ENCODE measurements at places on chromosomes 4 and X. TPM values are rescaled to one million over a fixed set of nuclear protein-coding genes. Genes with fewer than 3 reads are reported as not detected.

DNA sequence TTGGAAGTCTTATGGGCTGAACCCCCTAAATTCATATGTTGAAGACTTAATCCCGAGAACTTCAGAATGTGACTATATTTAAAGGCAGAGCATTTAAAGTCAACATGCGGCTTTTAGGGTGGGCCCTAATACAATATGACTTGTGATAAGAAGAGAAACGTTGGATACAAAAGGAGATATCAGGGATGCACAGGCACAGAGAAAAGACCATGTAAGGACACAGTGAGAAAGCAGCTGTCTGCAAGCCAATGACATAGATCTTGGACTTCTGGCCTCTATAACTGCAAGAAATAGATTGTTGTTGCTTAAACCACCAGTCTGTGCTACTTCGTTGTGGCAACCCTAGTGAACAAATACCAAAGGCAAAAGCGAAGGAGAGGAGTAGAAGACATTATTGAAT lies 42.2 kb downstream of the GABRG1 start:
- no peaks in the 10 kb centered on the region for H3K27me3 ChIP-seq
- no peaks in the 10 kb centered on the region for H3K4me1 ChIP-seq
- no peak overlapping the region for H3K27ac ChIP-seq
- DNase-seq: no peak
- H3K36me3 ChIP-seq: no peaks in the 10 kb centered on the region
- no peak overlapping the region for H3K4me3 ChIP-seq

GRCh38 chr4:22850055-22850454 lies 157.3 kb downstream of the GBA3 start:
- H3K27me3 ChIP-seq: no peaks in the 10 kb centered on the region
- no peak overlapping the region for H3K27ac ChIP-seq
- H3K36me3 ChIP-seq: no peaks in the 10 kb centered on the region
- no peaks in the 10 kb centered on the region for H3K4me1 ChIP-seq
- DNase-seq: no peak
- H3K4me3 ChIP-seq: no peak overlapping the region

DNA sequence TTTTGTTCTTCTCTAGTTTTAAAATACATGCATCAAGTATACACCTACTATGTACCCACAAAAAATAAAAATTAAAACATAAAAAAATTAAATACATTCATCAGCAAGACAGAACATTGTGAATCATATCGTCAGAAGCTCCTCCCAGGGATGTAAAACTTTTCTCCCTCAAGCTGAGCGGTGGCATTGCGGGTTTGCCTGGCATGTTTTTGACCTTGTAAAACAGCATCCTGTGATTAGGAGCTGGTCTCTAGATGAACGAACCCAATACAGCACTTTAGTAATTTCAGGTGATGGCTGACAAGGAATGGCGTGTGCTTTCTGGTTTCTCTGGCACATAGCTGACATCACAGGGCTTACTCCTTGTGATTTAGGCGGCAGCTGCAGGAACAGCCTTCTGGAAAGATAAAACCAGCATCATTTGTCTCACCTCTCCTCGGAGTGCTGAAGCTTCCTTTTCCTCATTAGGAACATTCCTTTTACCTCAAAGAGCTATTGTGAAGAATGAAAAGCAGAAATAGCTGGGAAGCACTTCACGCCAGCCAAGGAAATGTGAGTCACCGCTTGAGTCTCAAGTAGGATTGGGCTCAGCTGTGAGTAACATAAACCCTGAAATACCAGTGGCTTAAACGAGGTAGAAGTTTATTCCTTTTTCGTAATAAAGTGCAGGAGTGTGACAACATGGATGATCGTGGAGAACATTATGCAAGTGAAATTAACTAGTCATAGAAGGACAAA lies 44.3 kb downstream of the NYX start:
- peak; percentile 91 for DNase-seq
- no peak overlapping the region for H3K4me3 ChIP-seq
- no peaks in the 10 kb centered on the region for H3K4me1 ChIP-seq
- no peaks in the 10 kb centered on the region for H3K27me3 ChIP-seq
- H3K36me3 ChIP-seq: no peaks in the 10 kb centered on the region

- no peaks in the 10 kb centered on the region for H3K4me1 ChIP-seq
- H3K4me3 ChIP-seq: no peak overlapping the region
- no peak for DNase-seq
- no peaks in the 10 kb centered on the region for H3K36me3 ChIP-seq
These were observed 65.5 kb downstream of the GLRA3 start for GRCh38 chr4:174763454-174764104.

DNA sequence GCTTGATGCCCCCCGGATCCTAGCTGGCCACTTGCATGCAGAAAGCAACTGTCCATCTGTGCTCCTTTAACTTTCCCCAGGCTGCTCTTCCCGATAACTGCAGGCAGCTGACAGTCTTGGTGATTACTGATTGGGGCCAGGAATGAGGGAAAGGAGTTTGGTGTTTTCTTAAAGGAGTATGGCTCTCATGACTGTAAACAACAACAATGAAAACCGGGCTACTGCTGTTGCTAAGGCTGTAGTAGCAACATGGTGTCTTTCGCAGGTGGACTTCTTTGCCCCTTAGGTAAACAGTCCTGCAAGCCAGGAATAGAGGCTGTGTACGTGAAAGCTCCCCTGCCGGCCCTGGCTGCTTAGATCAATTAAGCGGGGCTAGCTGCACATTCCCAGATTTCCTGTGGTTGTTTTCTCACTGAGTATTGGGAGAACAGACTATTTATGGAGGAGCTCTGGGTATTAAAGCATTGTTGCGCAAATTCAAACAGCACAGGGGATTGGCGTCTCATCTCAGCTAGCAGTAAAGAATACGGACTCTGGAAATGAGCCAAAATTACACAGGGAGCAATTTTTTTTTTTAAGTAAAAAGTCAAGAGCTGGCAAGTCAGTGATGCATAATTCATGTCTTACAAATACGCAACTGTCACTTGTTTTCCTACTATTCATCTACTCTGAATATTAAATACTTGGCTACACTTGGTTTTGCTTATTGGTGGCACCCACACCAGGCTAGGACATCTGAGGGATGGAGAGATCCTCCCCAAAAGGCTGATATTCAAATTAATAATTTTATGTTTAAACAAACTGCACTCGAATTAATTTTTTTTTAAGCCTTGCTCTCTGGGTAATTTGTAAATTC lies 61.6 kb upstream of the NAP1L5 start:
- peak; percentile 83 for DNase-seq
- no peaks in the 10 kb centered on the region for H3K27me3 ChIP-seq
- peaks cover 19% of the 10 kb centered on the region for H3K4me1 ChIP-seq
- peaks cover 10% of the 10 kb centered on the region for H3K36me3 ChIP-seq

DNA sequence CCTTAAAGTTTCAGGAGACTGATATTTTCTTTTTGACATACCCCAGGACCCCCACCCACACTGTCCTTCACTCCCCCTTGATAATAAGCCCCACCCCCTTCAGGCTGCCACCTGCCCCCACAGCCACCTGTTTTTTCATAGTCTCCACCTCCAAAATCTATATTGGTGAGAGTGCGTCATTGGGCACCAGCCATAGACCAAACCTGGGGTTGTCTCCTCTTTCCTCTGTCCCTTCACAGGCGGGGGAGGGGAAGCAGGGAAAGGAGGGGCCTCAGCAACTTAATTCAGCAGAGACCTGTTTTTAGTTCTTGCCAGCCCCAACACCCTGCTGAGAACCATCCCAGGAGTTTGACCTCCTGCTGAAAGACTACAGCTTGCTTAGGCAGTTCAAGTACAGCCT lies 1.1 kb downstream of the ARHGAP36 start:
- no peak overlapping the region for H3K27ac ChIP-seq
- no peaks in the 10 kb centered on the region for H3K4me1 ChIP-seq
- H3K27me3 ChIP-seq: peaks cover 67% of the 10 kb centered on the region
- H3K36me3 ChIP-seq: no peaks in the 10 kb centered on the region

DNA sequence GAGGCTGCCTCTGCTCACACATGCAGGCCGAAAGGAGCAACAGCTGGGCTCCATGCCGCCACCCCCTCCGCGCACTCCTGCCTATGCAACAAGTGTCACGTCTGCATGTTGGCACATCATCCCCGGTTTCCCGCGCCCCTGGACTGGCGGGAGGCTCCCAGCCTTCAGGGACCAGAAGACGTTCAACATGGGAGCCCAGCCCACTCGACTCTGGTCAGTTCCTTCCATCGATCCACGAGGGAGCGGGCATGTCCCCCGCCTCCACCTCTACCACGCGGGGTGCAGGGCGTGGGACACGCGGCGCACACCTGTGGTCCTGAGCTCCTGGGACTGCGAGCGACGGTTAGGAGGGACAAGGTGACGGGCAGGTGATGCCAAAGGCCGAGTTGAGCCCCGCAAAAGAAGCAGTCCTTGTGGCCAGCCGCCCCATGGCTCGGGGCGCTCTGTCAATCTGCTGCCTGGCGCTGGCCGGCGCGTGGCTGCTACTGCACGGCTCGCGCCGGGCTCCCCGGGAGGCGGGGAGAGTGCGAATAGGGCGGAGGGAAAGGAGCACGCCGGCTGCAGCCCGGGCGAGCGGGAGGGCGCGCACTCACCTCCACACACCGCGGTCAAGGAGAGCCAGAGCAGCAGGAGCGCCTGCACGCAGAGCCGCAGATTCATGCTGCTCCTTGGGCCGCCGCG lies 645 bp downstream of the APLN start:
- H3K27ac ChIP-seq: no peak overlapping the region
- no peak for DNase-seq
- peak overlapping the region; percentile 47 for H3K4me3 ChIP-seq

Gene ASIC5
- total RNA-seq: not detected

Gene NKAP
- total RNA-seq: 8.3 TPM

All from cardiac muscle cell (in vitro differentiated cells and primary cell).